ENCODE measurements at places on chromosomes 7 and 10.
A peak's percentile ranks its signal among the peaks of the same experiment; 100 is the strongest.

GRCh38 chr7:48390388-48391327 lies 219.4 kb downstream of the ABCA13 start:
- no peak for DNase-seq

DNA sequence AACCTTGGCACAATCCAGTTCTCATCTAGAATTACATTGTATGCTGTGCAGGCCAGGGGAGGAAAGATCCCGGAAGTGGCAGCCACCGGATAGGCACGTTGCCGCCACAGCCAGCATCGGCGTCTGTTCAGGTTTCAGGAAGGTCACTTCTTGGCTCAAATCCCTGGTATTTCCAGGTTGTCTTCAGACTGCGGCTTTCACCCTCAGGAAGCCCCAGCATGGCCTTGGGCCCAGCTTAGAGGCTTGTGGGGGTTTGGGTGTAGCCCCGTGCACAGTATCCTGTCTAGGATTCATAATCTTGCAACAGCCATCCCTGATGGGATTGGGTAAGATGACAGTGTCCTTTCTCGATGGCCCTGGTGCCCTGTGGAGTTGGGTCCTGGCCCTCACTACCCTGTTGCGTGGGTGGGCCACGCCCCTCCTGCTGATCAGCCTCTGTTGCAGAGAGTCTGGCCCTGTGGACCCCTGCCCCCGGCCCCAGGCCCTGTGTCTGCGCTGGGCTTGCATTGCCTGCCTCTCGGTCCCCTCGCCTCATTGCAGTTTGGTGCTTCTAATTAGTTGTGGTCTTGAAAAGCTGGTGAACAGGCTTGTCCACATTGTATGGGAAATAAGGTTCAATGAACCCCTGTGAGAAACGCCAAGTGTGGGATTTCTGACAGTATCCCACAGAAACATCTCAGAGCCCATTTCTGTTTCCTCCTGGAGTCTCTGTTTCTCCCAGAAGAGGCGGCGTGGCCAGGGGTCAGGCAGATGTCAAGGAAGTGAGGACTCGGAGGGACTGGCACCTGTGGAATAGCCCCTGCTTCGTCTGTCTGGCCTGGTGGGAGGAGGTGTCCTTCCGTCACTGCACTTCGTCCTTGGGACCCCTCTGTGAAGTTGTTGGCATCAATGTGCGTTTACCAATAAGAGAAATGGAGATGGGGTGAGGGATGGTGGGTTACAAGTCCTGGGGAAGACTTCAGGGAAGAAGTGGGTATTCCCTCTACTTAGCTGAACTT lies 77.5 kb downstream of the MGMT start:
- no peak for DNase-seq

DNA sequence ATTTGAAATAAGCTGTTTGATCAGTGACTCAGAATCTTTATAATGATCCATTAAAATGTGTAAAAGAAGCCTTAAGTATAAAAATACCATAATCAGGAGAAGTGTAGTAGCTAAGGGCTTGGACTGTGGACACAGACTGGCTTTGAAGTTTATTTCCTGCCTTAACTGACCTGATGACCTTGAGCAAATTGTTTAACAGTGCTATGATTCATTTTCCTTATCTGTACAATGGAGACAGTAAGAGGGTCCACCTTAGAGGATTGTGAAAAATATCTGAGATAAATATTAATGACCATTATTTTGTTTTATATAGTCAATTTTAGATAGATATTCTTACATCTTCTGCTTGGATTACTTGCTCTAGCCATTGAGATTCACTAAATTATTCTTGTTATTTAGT lies 13.3 kb upstream of the RPA3 start:
- DNase-seq: no peak

- no peak for DNase-seq
Observed at GRCh38 chr10:52906046-52906445, 133.5 kb upstream of the MBL2 start.

GRCh38 chr7:137886746-137887145 lies 40.0 kb upstream of the DGKI start:
- DNase-seq: peak; percentile 71

- DNase-seq: no peak
Observed at GRCh38 chr10:75431180-75432111, at the start of gene LRMDA. TSS of gene LRMDA (plus strand) at chr10:75431624.

GRCh38 chr7:124652237-124652636 lies 113.4 kb downstream of the GPR37 start:
- no peak for DNase-seq

DNA sequence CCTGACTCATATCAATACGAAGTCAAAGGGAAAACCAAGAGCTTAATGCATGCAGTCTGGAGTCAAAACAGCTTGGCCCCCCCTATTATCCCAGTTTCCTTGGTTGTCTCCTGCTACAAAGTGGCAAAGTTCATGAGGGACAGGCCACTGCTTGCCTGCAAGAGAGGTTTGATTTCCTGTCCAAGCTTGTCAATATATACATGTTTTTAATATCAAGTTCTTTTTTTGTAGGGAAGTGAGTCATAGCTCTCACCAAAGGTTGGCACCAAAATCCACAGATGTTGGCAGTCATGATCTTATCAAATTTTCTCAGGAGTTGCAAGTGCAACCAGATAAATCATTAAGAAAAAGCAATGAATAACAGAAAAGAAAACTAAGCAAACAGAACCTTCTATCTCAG lies 176.8 kb downstream of the COBL start:
- no peak for DNase-seq

DNA sequence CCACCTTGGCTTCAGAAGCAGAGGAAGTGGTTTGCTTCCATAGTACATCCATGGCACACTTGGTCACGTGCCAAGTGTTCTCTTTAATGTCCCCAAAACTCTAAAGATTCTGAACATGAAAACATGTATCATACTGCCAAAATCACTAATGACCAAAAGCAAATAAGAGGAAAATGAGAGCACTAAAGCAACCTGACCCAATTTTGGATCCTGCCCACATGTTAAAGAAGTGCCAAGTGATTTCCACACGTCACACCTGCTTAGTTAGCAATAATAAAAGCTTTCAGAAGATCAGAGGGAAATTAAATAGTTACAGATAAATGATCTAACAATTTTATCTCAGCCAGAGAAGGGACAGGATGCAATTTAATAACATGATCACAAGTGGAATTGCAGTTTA lies 1170.0 kb downstream of the XPNPEP1 start:
- DNase-seq: no peak

DNA sequence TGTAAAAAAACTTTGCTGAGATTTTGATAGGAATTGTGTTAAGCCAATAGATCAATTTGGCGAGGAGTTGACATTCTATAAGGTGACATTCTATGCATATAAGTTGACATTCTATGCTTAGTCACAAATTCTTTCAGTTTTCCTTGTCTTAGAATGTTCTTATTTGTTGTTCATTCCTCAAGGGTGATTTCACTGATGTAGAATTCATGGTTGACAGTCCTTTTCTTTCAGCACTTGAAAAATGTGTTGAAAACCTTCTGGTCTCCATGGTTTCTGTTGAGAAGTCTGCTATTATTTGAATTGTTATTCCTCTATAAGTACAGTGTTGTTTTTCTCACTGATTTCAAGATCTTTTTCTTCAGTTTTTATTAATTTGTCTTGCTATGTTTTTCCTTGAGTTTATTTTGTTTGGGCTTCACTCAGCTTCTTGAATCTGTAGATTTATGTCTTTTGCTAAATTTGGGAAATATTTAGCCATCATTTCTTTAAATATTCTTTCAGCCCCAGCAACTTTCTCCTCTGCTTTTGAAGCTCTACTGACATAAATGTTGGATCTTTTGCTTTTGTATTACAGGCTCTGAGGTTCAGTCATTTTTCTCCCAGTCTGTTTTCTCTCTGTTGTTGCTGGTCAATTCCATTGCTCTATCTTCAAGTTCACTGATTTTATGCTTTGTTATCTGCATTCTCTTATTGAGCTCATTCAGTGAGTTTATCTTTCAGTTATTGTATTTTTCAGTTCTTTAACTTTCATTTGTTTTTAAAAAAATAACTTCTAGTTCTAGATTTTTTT lies 154.9 kb downstream of the SDK1 start:
- DNase-seq: no peak

GRCh38 chr10:94042834-94043175 lies 49.1 kb downstream of the PLCE1 start:
- DNase-seq: no peak

- DNase-seq: no peak
Observed at GRCh38 chr10:124180044-124180745, 86.8 kb upstream of the CHST15 start.

GRCh38 chr10:125607689-125608290 lies 75.2 kb downstream of the TEX36 start:
- no peak for DNase-seq

GRCh38 chr7:22481726-22482125 lies 18.3 kb downstream of the STEAP1B start:
- DNase-seq: no peak

DNA sequence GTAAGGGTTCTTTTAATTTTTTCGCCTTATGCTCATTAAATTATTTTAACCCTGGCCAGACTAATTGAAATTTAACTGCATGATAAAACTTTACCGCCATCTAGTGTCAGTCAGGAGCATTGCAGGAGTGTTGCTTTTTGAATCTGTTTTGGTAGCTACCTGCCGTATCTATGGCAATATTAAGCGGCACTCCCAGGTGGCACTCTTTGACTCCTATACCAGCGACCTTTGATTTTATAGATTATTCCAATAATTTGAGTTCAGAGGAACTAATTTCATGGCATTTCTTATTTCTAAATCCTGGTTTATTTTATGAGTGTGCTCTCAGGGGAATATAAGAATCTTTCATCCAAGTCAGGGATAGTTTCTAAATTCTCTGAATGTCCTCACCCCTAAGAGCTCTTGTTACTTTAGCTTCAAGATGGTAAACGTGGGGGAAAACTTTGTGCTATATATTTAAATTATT lies 198.9 kb downstream of the REEP3 start:
- no peak for DNase-seq

- DNase-seq: no peak
Observed at GRCh38 chr10:103493916-103494877, 692 bp downstream of the NEURL1 start.

- DNase-seq: no peak
Observed at GRCh38 chr10:114053946-114054345, 10.3 kb downstream of the ADRB1 start.

GRCh38 chr10:108862676-108863350 lies 1060.5 kb downstream of the XPNPEP1 start:
- no peak for DNase-seq

- no peak for DNase-seq
Observed at GRCh38 chr10:67696029-67696428, at the start of gene CTNNA3. TSS of gene CTNNA3 (minus strand) at chr10:67696195.

DNA sequence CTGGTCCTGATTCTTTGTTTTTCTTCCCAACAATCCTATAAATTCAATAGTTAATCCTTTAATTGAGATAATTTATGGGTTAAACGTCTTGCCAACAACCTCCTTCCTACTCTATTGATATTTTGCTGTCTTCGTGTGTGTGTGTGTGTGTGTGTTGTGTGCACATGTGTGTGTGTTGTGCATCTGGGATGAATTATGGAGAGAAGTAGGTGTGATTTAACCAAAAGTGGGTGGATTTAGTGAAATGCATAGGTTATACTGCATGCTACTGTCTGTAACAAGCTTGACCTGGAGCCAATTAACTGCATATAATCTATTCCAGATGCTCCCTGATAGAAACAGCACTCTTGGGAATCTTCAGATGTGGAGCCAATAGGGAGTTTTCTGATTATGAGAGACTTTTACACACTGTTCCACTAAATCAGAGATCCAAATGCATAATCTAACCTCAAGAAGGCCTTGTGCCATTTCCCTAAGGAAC lies 61.2 kb downstream of the SEMA3D start:
- no peak for DNase-seq

DNA sequence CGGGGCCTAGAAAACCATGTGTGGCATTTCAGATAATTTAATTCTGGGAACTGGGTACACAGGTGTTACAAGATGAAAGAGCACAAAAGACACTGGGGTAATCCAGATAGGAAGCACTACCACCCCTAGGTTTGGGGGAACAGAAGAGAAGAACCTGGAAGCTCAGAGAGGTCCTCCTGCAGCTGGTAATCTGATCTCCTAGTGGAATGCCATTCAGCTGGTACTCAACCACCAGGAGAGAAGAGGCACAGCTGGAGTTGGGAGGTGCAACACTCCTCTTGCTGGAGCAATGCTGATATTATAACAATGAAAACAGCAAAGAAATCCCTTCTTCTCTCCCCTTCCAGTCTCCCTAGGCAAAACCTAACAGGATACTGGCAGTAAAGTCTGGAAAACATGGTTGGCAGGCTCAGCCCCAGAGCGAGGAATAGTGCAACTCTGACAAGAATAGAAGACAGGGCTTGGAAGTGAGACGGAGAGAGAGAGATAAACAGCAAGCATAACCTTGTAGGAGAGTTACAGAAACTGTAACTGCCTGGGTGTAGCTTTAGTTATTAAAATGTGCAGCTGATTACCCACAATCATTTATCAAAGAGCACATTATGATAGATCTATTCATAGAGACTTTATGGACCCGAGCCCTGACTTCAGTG lies 35.0 kb downstream of the NRF1 start:
- no peak for DNase-seq

GRCh38 chr7:75989500-75990388 lies 4.7 kb downstream of the TMEM120A start:
- DNase-seq: no peak

- no peak for DNase-seq
Observed at GRCh38 chr10:130351466-130352290, 215.5 kb downstream of the GLRX3 start.

DNA sequence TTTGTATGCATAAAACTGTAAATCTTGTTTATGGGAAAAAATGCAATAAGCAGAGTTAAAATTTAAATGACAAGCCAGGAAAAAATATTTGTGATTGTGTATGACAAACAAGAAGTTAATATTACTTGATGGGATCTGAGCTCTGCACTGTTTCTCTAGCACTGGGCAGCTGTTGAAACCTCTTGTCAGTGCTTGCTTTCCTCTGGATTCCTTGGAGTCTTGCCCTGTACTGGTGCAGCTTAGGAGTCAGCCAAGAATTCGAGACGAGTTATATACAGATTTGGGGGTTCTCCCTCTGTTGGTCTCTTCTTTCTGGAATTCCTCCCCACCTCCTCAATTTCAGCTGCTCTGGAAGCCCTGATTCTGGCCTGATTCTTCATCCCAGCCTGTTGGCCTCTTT lies 24.3 kb upstream of the OPN4 start:
- no peak for DNase-seq

DNA sequence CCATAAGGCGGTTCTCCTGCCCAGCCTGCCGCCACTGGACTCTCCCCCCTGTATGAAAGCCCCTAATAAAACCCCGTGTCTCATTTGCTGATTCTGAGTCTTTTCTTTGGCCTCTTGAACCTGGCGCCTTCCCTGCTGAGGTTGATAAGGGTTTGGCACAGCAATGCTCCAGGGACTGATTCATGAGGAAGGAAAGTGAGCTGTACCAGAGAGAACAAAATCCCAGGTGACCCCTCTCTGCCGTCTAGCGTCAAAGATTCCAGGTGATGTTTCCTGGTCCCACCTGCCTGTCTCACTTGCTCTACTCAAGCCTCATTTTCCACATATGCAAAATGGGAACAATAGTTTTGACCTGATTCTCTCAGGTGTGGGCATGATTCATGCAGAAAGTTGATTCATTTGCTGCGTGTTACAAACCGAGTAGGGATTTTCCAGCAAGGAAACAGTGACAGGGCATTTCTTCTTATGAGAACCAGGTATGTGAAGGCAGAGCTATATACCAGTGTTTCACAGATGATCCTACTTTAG lies 730.6 kb upstream of the IGFBP3 start:
- no peak for DNase-seq
